ENCODE measurements at places on chromosomes 16 and 17. TPM values are rescaled to one million over a fixed set of nuclear protein-coding genes. Genes with fewer than 3 reads are reported as not detected.

DNA sequence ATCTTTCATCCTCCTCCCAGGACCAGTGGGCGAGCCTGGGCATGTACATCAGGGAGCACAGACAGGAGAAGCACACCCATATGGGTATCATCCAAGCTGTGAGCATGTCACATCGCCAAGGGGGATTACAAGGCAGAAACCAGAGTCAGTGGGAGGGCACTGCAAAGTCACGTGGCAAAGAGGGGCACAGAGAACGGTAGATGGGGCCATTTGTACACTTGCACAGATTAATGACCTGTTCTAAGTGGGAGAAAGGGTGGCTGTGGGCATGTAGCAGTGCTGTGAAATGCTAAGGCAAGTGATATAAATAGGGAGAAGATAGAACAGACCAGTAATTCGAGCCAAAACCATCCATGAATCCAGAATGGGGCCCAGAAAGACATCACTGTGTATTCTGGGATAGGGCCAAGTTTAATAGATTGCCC, 265.0 kb downstream of the CPPED1 start:
- no peak for DNase-seq

The CMTM1 gene
- total RNA-seq = not detected

DNA sequence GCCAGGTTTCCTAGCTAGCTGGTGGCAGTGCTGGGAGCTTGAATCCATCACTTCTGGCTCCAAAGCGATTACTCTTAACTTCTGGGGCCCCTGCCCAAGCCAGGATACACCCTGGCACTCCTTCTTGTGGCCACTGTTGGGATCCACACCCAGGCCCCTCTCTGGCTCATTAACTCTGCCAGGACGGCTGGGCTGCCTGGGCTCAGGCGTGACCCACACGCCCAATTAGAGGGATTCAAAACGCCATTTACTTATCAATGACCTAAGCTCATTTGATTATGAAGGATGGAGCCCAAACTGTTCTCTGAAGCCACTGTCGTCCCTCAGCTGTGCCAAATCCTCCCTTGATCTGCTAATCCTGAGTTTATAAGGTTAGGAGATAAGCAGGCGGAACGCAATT, 79.7 kb upstream of the BRD7 start:
- no peak for DNase-seq

DNA sequence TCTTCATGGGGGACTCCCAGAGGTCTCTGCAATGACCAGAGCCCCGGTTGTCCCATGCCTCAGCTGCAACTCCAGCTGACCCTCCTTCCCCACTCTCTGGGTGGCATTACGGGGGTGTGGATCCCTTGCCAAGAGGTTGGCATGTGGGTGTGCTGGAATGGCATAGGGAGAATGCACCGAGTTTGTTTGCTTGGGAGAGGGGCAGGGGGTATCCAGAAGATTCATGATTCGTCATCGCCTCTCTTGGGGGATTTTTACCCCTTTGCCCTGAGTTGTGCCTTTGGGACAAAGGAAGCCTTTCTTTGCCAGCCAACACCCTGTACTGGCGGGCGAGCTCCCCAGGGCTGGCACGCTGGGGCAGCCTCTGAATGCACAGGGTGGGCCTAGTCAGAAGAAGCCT, 6.5 kb downstream of the ERBB2 start:
- no peak for DNase-seq

Measured in transverse colon (tissue), 4 donors.